ENCODE measurements at places on chromosomes 1 and 21.

GRCh38 chr1:51867479-51868232 is 10.9 kb downstream of the NRDC start:
- DNase-seq: no peak

GRCh38 chr1:94579876-94580294 is 38.3 kb upstream of the F3 start:
- DNase-seq: no peak

DNA sequence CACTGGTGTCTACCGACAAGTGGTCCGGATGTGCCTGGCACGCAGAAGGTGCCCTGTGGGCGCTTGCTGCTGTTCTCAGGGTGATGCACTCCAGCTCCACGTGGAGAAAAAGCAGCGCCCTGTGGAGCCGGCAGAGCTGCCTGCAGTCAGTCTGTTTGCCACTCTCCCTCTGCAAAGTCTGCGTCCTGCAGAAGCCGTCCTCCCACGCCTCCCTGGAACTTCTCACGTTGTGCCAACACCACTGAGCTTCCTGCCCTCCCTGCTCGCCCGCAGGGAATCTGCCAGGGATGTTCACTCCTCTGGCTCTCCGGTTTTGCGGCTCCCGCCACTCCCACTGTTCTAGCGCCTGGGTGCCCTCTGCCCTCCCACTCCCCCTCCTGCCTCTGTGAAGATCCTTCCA is 19.8 kb upstream of the UBXN10 start:
- DNase-seq: no peak

DNA sequence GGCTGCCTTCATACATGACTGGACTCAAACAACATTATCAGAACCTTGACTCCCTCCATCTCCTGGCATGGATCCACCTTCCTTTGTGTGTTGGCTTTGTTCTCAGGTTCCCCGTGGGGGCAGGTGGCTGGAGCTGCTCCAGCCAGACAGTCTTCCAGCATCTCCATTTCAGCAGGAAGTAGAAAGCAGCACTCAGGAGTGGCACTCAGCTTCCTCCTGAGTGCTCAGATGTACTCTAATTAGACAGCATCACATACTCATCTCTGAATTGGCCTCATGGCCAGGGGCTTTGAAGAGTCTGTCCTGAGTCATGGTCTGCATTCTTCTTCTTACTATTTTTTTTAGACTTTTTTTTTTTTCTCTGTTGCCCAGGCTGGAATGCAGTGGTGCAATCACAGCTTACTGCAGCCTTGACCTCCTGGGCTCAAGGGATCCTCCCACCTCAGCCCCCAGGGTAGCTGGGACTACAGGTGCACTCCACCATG is 27.9 kb downstream of the OVAAL start:
- DNase-seq: no peak

- DNase-seq: no peak
Measured at GRCh38 chr1:11725616-11726015, 10.3 kb upstream of the AGTRAP start.
